ENCODE measurements at places on chromosomes 3 and 15.

GRCh38 chr3:47296562-47297302 is 14.0 kb downstream of the KLHL18 start:
- DNase-seq = no peak

GRCh38 chr15:62464705-62465104 is 299.6 kb upstream of the C2CD4B start:
- no peak for DNase-seq

DNA sequence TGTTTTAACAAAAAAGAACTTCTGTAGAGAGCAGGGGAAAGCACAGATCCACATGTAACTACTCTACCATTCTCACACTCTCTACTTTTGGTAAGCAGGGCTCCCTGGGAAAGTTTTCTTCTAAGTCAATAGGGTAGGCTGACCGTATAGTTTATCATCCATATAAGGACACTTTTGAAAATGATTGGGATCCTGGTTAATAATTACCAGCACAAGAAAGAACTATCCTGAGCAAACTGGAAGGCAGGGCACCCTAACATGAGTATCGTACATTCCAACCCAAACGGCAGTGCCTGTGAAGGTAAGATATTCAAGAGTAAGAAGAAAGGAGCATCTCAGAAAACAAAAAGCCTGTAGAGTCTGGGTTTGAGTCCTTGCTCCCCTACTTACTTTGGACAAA is 22.1 kb downstream of the SUSD5 start:
- no peak for DNase-seq

GRCh38 chr3:139745831-139746230 is 68.1 kb upstream of the NMNAT3 start:
- DNase-seq = no peak

DNA sequence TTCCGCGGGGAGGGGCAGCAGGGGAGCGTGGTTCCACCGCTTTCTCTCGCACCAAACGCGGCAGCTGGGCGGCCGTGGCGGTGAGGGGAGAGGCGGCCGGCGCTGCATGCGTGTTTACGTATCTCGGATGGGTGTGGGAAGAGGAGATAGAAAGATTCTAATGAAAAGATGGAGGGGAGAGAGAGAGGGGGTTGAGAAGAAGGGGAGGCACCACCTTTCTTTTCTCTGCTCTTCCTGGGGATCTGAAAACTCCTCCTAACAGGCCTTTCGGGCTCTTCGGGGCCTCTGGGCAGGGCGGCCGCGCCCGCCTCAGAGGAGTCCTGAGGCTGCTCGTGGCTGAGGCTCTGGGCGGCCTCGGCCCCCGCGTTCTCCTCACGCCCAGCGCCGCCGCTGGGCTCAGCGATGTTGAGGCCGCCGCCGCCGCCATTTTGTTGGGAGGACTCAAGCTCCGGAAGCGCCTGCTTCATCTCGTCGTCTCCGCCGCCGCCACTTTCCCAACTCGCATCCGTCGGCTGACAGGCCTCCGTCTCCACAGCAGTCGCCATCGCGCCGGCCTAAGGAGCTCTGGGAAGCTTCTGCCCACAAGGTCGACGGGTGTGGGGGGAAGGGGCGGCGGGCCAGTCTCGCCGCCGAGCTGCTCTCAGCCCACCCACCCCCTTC is 473 bp downstream of the TASOR start:
- peak; percentile 67 for DNase-seq

DNA sequence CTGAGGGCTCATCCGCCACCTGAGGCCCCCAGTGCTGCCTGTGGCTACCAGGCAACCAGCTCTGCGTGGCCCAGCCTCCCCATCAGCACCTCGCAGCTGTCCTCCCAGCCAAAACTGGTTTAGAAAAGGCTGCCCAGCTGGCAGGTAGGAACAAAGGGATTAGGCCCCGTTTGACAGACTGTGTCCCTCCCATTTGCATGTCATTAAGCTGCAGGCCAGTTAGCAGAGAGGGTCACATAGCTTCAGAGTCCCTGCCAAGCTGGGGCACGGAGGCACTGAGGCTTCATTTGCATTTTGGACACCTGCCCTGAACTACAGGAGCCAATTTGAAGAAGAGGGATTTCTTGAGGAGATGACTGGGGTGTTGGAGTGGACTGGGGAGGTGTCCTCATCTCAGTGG is 177.9 kb downstream of the TLE3 start:
- DNase-seq = no peak
